Pulmonary artery endothelial cell (primary cell): ENCODE measurements at places on chromosomes 5 and 9.

GRCh38 chr9:32385152-32385884, 875 bp downstream of the ACO1 start:
- no peak for DNase-seq

DNA sequence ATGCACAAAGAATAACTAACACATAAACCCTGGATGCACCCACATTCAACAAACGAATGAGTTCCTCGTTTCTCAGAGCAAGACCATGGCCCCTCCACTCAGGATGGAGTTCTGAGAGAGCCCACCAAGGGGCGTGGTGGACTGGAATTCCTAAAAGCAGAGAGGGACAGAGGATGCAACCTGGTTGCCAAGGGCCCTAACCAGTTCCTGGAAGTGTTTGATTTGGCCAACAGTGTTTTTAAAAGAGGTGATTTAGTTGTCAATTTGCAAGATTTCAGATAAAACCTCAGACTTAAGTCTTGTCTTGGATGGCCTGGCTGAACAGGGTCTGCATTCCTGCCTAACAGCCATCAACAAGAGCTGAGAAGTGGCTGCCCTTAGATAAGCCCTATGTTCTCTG, 34.4 kb downstream of the GLRA1 start:
- DNase-seq, result no peak

DNA sequence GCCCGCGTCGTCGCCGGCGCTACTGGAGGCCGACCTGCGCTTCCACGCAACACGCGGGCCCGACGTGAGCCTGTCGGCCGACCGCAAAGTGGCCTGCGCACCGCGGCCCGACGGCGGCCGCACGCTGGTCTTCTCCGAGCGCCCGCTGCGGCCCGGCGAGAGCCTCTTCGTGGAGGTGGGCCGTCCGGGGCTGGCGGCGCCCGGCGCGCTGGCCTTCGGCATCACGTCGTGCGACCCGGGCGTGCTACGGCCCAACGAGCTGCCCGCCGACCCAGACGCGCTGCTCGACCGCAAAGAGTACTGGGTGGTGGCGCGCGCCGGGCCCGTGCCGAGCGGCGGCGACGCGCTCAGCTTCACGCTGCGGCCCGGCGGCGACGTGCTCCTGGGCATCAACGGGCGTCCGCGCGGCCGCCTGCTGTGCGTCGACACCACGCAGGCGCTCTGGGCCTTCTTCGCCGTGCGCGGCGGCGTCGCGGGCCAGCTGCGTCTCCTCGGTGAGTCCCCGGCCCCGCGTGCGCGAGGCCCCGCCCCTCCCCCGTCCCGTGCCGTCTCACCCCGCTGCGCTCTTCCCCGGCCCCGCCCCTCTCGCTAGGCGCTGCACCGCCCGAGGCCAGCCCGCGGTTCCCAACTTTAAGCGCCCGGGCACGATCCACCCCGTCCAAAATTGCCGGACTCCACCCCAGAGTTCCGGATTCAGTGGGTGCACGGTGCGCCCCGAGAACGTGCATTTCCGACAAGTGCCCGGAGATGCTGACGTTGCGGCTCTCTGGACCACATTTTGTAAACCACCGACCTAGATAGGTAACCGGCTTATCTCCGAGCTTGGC, 42.8 kb downstream of the NEURL1B start:
- DNase-seq, result no peak

- no peak for DNase-seq
Observed at GRCh38 chr5:61000887-61001286, 55.9 kb downstream of the NDUFAF2 start.

DNA sequence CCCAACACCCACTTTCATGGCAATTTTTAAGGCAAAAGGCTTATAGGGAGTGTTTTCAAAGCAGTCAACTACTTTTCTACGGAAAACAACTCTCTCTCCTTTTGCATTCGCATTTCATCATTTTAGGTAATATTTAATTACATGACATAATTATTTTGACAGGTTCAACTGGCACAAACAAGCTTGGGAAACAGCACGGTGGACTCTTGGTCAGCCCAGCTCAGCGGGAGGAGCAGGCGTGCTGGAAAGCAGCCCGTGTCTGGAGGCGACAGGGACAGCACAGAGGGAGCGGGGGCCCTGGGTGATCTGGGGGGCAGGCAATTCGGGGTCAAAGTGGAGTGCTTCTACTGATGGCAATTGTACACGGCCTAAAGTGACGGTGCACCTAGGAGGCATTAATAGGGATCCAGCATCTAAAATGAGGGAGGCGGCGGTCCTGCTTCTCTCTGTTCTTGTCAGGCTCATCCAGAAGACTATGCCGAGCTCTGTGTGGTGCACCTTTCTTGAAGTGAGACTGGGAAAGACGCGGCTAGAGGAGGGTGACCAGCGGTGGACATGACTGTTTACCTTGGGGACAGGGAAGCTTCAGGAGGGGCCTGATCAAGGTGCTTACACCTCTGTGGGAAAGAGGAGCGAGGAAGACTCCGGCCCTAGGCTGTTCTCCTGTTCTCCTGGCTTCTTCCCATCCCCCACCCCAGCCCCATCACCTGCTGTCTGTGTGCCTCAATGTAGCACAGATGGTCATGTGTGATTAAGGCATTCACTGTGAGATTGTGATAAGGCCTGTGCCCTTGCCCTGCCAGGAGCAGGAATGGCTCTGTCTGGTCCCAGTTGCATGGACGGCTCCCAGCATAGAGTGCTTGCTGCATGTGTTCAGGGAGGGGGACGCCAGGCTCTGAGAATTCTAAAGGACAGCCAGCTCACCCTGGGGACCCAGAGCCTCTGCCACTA, 3.4 kb downstream of the MYMK start:
- DNase-seq, result no peak

DNA sequence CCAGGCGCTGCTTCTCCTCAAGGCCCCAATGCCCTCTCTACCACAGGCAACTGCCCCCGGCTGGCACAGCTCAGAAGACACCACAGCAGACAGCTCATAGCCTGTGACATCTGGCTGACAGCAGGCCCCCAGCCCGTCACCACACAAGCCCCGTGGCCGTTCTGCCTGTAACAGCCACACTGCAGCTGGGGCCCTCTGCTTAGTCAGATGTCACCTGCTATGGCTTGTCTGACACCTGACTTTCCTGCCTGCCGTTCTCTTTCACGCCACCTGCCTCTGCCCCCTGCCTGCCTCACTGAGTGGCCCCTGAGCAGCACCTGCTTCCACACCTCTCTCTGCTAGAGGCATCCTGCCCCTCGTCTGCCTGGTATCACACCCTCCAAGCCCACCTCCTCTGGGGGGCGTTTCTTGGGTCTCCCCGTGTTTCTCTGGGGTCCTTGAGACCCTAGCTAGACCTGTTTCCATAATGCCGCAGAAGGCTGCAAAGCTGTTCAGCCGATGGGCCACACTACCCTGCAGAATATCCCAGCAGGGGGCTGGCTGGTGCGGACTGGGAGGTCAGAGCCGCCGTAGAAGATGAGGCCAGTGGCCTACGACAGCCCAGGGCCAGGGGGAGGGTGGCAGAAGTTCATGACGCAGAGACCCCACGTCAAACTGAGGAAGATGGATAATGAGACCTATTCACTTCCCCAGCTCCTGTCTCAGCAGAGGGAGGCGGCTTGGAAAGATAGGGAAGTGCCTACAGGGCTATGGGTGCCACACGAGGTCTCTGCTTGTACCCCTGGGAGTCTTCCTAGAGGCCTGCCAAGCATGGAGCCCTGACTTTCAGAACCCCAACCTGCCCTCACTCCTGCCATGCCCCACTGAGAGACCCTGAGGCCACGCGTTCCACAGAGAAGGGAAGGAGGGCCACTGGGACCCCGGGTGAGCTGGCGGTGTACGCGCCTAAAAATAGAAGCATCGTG, 95.1 kb downstream of the ZNF354C start:
- no peak for DNase-seq

- no peak for DNase-seq
Observed at GRCh38 chr5:5316334-5316733, 106.1 kb upstream of the ICE1 start.

- no peak for DNase-seq
Observed at GRCh38 chr5:45795458-45795857, 99.3 kb upstream of the HCN1 start.

GRCh38 chr5:58300346-58300895, 159.5 kb downstream of the PLK2 start:
- no peak for DNase-seq

DNA sequence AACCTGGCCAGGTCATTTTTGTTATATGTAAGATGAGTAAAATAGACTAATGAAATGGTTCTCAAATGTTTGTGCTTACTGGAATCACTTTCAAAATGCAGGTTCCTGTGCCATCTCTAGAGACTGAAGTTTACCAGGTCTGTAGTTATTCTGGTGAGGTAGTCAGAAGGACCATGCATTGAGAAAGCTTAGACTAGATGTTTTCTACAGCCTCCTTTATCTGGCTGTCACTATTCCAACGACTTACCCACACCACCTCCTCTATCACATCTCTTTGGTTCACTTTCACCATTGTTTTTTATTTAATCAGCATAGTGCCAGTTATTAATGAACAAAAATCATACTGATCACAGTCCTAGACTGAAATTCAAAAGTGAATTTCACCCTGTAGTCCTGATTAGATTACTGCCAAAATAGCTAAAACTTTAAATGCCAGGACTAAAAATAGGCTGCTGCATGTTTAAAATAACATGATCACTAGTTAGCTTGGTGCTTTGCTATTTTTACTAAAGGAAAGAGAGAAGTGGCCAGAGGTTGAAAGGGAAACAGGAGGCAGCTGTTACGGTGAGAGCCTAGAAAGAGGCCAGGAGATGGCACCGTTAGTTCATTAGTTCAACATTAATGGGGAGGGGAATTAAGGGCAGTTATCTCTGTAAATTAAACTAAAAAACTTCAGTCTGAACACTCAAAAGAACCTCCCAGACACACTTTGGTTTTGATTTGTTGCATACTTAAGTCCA, 13.9 kb upstream of the FNIP1 start:
- DNase-seq, result no peak

DNA sequence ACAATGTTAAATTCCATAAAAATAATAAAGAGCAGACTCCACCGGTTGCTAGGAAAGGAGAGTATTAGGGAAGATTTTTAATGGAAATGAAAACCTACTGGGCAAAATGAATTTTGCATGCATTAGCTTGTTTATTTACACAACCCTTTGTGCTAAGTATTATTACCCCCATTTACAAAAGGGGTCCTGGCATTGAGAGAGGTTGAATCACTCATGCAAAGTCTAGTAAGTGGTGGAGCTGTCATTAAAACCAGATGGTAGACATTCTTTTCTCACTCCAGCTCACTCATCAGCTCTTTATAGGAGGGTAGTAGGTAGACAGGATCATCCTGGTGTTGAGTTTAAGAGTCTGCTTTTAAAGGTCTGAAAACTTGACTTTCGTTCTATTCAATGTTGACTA, 395.1 kb downstream of the PLK2 start:
- no peak for DNase-seq

GRCh38 chr9:120306561-120306960, 273.4 kb downstream of the CDK5RAP2 start:
- DNase-seq, result no peak

DNA sequence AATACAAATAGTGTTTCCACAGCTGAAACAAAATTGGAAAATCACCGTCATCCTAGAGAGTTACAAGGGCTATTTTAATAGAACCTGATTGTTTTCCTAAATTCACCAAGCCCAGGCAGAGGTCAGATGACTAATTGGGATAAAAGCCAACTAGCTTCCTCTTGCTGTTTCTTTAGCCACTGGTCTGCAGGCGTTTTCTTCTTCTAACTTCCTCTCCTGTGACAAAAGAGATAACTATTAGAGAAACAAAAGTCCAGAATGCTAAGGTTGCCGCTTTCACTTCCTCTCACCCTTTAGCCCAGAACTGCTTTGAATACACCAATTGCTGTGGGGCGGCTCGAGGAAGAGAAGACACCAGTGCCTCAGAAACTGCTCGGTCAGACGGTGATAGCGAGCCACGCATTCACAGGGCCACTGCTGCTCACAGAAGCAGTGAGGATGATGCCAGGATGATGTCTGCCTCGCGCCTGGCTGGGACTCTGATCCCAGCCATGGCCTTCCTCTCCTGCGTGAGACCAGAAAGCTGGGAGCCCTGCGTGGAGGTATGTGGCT, at the start of gene TLR4:
Gene TLR4 (plus strand): TSS at position 380 of the 552 bp plus-strand sequence. CDS start 70 bp downstream, at position 450.
- peak; percentile 93 for DNase-seq

- no peak for DNase-seq
Observed at GRCh38 chr5:42586625-42587024, 163.4 kb downstream of the GHR start.

- no peak for DNase-seq
Observed at GRCh38 chr9:69427286-69427685, 102.3 kb downstream of the ENTREP1 start.

DNA sequence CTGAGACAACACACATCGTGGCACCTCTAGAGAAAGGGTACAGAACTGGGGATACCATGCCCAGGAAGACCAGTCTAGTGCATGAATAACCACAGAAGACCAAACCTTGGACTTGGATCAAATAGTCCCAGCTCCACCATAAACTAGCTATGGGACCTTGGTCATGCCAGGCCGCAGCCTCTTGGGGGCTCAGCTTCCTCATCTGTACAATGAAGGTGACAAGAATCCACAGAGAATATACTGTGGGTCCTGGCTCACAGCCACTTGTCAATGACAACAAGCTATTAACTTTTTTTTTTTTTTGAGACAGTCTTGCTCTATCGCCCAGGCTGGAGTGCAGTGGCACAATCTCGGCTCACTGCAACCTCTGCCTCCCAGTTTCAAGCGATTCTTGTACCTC, 3.9 kb downstream of the KYAT1 start:
- DNase-seq, result no peak

GRCh38 chr5:8417316-8418048, 548.5 kb downstream of the MTRR start:
- no peak for DNase-seq

- DNase-seq, result no peak
Observed at GRCh38 chr9:3343671-3344070, 182.1 kb downstream of the RFX3 start.

DNA sequence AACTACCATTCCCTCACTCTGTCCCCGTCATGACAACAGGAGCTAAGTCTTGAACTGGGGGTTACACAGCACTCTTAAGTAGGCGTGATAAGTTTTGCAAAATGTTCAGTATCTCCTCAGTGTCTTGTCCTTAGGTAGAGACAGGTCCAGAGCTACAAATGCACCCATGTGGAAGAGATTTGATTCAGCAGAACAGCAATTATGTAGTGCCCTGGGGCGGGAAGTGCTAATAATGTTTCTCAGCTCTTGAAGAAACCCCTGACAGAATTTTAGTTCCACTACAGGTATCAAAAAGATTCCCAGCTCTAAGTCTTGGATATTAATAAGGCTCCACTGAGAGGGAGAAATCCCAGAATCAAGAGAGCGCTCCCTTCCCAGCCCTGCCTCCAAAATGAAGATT, 49.6 kb downstream of the DCP2 start:
- DNase-seq, result no peak

DNA sequence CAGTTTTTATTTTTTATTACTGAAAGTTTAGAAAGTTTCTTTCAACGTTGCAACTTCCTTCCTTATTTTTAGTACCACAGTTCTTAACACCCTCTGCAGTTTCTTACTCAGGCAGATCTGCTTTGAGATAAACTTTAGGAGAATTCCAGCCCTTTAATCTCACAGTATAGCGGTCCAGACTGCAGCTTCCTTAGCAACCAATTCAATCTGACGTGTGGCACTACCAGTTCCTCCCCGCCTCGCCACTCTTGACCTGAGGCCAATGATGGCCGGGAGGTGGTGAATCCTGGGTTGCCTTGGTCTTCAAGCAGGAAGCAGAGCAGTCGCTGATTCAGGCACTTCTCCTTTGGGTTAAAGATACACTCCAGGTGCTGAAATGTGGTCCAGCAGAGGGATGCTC, 334.3 kb upstream of the TRPC7 start:
- no peak for DNase-seq
